Activated CD8-positive, alpha-beta memory T cell treated with anti-CD3 and anti-CD28 coated beads, Interleukin-2, amount 10 ng/mL, durations not matched to agents 7 days and 5 days (primary cell): ENCODE measurements at places on chromosomes 12 and 14.
A peak's percentile ranks its signal among the peaks of the same experiment; 100 is the strongest.

GRCh38 chr14:94024549-94024948, 1.6 kb upstream of the OTUB2 start:
- no peak for DNase-seq

- no peak for DNase-seq
Observed at GRCh38 chr14:94171208-94171607, 2.9 kb upstream of the PPP4R4 start.

DNA sequence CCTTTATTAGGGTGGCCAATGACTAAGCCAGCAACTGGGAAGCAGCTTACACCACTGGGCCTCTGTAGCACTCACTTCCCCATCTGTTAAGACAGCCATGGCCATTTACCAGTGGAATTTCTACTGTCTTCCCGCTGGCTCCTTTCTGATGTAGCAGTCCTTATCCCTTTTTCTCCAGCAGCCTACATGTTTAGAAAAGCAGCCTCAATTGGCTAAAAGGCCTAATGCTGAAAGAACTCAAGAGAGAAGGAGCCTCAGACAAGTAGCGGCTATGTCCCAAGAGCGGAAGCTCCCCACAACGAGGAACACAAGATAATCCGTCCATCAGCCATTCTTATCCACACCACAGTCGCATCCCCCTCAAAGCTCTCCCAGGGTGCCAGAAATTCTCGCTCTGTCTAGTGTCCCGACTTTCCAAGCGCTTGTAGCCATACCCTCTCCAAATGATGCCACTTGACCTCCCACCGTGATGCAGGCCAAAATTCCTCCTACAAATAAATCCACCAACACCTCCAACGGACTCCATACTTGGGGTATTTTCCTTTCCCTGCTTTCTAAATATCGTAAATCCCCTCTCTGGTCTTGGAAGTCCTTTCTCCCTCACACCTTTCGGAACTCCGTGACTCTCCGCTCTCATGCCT, 624 bp downstream of the M6PR start:
- peak; percentile 48 for DNase-seq

GRCh38 chr12:105977236-105977635, 161.5 kb downstream of the NUAK1 start:
- DNase-seq, result no peak

DNA sequence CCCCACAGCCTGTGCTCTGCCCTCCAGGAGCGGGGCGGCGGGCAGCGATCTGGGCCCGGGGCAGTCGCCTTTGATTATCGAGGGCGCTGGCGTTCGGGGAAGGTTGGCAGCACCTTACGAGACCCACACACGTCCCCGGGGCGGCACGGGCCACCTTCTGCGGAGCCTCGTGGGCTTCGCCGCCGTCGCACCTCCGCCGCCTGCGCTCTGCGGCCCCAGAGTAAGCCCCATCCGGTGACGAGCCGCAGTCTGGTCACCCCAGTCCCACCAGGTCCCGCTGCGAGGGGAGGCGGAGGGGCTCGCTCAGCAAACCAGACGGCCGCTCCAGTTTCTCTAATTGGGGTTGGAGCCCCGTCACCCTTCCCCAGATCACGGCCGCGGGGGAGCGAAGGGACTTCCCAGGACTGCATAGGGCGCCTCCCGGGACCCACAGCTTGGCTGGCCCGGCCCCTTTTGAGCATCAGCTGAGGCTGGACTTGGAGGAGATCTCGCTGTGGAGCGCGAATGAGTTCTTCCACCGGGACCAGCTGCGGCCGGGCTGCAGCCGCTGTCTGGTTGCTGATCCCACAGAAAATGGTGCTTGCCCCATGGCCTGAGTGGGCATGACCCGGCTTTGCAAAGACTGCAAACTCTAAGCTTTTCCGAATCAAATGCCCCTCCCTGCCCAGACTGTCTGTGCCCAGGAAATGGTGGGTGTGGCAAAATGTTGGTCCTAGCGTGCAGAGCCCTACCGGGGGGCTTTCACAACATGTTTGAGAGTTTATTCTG, 560 bp downstream of the LGALS3 start:
- DNase-seq, result peak; percentile 77

- DNase-seq, result no peak
Observed at GRCh38 chr12:6303071-6303470, 7.4 kb upstream of the PLEKHG6 start.
